ENCODE measurements at places on chromosomes 4 and X. TPM values are rescaled to one million over a fixed set of nuclear protein-coding genes. Genes with fewer than 3 reads are reported as not detected.

The SLC6A8 gene
- 15.9 TPM for total RNA-seq

The CT55 gene
- total RNA-seq: not detected

The CNKSR2 gene
- total RNA-seq: under 0.01 TPM

GRCh38 chr4:78624048-78624447, 72.5 kb downstream of the ANXA3 start:
- DNase-seq: no peak

GRCh38 chr4:84058201-84058600, 440.9 kb downstream of the NKX6-1 start:
- no peak for DNase-seq

GRCh38 chrX:150983521-150984168, 510 bp downstream of the HMGB3 start:
- DNase-seq: no peak
